ENCODE measurements at places on chromosomes 4 and X. TPM values are rescaled to one million over a fixed set of nuclear protein-coding genes. Genes with fewer than 3 reads are reported as not detected.

GRCh38 chr4:104772849-104773248, 278.2 kb upstream of the CXXC4 start:
- no peak for DNase-seq

DNA sequence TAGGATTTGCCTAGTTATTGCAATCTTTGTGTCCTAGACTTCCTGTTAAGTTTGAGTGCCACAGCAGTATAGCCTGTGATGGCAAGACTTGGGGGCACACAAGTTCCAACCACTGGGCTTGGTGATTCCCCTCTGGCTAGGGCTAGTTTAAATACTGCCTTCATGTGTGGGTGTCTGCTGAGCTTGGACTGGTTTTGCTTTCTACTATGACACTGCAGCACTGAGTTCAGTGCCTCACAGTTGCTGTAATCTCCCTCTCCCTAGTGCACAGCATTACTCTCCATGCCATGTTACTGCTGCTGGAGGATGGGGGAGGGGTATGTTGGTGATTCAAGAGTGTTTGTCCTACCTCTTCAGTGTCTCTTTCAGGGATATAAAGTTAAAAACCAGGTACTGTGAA, 379.6 kb downstream of the IL15 start:
- DNase-seq = no peak

CCKAR gene
- not detected for total RNA-seq

DNA sequence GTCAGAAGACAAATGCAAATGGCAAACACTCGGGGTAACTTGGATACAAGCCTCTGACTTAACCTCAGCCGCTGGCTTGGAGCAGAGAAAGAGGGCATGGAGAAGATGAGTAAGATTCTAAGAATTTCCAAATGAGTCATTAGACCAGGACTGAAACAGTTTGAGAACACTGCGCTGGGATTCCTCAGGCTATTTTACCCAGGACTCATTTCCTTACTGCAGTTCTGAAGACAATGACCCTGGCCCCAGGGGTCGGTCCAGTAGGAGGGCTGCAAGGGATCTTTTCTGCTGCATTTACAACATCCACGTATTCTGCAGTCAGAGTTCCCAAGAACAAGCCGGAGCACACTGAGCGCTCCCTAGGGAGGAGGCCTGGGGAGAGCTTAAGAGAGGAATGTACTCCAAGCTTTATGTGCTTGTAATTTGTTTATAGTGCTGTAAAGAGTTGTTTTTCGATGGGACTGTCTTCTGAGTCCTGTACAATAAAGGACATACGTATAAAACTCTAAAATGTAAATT, 27.3 kb upstream of the SORBS2 start:
- DNase-seq = no peak

- no peak for DNase-seq
Observed at GRCh38 chr4:103086551-103086950, 10.0 kb upstream of the SLC9B2 start.

DNA sequence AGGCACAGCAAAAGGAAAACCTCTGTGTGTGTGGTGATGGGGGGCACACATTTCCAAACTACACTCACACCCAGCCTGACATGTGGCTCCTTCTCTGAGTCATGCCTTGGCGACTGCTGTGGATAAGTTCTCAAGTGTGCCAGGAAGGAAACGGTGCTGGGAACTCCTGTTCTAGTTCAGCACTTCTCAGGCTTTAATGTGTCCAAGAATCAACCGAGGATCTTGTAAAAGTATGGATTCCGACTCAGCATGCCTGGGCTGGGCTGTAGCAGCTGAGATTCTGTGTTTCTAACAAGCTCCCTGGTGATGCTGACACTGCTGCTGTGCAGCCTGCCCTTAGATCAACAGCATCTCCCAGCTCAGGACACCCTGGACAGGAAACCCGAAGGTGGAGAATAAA, 20.2 kb downstream of the CLNK start:
- no peak for DNase-seq

DNA sequence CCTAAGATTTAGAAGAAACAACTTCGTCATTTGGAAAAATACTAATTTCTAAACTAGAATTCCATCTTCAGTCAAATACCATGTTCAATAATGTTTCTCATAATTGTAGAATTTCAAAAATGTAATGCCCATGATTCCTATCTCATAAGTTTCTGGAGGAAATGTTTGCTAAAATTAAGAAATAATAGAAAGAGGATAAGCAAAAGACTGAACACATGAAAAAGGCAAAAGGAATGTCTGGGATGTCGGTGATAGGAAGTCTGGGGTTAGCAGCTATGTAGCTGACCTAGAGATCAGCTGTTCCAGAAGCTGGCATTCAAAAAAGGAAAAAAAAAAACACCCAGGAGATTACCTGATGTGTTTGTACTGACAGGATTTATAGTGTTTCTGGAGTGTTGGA, 18.9 kb upstream of the PCDH10 start:
- DNase-seq = no peak
